Calu3 (cell line): ENCODE measurements at places on chromosomes 3 and 15. TPM values are rescaled to one million over a fixed set of nuclear protein-coding genes. Genes with fewer than 3 reads are reported as not detected.

The PCLAF gene
- total RNA-seq, result 53.0 and 55.8 TPM in 2 replicates

The SH2D7 gene
- not detected in 2 replicates for total RNA-seq

- H3K4me3 ChIP-seq, result no peak overlapping the region
- no peaks in the 10 kb centered on the region for H3K4me1 ChIP-seq
- no peaks in the 10 kb centered on the region for H3K27me3 ChIP-seq
- no peak overlapping the region for H3K27ac ChIP-seq
Measured at GRCh38 chr15:29945943-29946596, 123.8 kb upstream of the TJP1 start.

The TMEM108 gene
- total RNA-seq, result not detected in 2 replicates

- H3K27ac ChIP-seq, result no peak overlapping the region
- H3K4me3 ChIP-seq, result no peak overlapping the region
- no peaks in the 10 kb centered on the region for H3K36me3 ChIP-seq
- no peaks in the 10 kb centered on the region for H3K27me3 ChIP-seq
- DNase-seq, result no peak
Measured at GRCh38 chr3:189988322-189988721, 132.4 kb downstream of the P3H2 start.
